ENCODE measurements at places on chromosomes 16 and 17.

DNA sequence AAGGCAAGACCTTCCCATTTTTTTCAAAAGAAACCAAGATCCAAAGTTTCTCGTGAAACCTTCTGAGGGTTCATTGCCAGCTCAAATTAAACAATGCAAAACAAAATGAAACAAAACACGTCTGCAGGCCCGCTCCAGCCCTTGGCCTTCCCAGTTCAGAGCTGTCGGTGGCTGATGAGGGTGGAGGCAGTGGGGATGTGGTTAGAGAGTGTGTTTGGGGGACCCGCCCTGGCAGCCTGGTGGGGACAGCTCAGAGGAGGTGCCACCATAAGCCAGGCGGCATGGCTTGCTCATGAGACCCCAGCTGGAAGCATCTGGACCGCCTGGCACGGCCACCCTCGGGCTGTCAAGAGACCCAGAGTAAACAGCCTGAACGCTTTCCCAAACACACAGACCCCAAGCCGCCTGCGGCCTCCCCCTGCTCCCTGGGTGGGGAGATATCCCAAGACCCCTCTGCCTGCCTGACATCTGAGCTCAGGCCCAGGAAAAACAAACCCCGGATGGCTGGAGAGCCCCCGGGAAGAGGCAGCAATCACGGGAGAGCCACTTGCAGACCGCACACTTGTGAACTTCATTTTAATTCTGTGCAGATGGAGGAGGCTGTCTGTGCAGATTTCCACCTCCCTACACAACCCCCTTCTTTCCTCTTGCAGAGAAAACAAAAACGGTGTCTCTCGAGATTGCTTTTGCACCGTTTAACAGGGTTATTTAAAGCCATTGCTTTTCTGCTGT, 35.4 kb upstream of the LITAF start:
- peak; percentile 57 for DNase-seq

- DNase-seq, result no peak
These were observed 137.0 kb upstream of the SOX9 start for GRCh38 chr17:71983828-71984227.

DNA sequence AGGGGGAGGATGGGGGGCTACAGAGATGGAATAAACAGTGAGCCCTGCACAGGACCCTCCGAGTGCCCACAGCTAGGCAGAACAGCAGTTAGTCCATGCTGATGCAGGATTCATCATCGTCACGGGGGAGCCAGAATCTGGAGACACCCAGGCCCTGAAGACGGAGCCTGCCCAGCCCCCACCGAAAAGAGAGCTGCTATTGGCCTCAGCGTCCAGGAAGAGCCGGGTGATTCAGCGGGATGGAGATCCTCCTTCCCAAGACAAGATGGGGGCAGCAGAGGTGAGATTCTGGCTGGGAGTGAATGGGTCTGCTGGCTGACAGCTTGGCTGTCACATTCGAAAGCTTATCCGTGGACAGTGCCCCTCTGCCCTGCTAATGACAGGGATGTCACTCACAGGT, 133.6 kb upstream of the CRHR1 start:
- no peak for DNase-seq

DNA sequence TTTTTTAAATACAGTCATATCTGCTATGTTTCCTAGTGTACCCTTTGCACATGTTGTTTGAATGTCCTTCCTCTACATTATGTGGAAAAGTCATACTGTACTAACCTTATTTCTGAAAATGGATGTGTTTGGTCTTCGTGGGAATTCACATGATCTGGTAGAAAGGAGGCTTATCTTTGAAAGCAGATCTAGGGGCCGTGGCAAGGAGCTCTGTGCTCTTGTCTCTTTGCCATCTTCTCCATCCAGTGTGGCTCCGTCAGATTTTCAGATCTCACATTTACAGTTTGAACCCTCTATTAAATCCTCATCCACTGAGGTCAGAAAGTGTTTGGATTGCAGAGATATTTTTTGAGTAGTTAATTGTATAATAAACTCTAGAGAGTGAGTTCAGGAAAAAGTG, 32.9 kb downstream of the MAP2K4 start:
- DNase-seq, result no peak

DNA sequence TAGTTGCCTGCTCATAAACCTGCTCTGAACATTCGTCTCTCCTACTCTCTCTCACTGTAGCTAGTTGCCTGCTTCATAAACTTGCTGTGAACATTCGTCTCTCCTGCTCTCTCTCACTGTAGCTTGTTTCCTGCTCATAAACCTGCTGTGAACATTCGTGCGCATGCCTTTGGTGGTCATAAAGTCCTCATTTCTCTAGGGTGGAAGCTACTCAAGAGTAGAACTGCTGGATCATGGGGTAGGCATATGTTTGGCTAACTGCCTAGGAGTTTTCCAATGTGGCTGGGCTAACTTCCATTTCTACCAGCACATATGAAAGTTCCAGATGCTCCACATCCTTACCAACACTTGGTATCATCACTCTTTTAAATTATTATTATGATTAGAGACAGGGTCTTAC, 174.6 kb upstream of the RPH3AL start:
- DNase-seq, result no peak

- DNase-seq, result peak; percentile 39
These were observed 61.6 kb downstream of the MRTFB start for GRCh38 chr16:14132696-14133048.

DNA sequence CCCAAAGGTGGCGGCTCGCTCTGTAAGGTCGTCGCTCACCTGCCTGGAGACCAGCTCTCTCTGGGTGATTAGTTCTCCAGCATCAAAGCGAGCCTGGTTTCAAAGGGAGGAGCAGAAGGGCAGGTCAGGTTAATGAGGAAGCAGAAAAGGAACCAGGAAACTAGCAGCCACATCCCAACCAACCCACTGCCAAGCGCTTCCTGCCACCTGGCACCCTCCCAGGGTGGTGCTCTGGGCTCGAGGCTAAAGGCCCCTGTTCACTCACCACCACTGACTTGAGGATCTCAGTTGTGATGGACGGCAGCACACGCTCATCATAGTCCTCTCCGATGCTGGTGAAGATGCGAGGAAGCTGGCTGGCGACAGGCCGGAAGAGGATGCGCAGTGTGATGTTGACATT, 5.6 kb downstream of the PHB1 start:
- DNase-seq, result no peak

GRCh38 chr17:76326306-76326705, 18.2 kb upstream of the QRICH2 start:
- no peak for DNase-seq

DNA sequence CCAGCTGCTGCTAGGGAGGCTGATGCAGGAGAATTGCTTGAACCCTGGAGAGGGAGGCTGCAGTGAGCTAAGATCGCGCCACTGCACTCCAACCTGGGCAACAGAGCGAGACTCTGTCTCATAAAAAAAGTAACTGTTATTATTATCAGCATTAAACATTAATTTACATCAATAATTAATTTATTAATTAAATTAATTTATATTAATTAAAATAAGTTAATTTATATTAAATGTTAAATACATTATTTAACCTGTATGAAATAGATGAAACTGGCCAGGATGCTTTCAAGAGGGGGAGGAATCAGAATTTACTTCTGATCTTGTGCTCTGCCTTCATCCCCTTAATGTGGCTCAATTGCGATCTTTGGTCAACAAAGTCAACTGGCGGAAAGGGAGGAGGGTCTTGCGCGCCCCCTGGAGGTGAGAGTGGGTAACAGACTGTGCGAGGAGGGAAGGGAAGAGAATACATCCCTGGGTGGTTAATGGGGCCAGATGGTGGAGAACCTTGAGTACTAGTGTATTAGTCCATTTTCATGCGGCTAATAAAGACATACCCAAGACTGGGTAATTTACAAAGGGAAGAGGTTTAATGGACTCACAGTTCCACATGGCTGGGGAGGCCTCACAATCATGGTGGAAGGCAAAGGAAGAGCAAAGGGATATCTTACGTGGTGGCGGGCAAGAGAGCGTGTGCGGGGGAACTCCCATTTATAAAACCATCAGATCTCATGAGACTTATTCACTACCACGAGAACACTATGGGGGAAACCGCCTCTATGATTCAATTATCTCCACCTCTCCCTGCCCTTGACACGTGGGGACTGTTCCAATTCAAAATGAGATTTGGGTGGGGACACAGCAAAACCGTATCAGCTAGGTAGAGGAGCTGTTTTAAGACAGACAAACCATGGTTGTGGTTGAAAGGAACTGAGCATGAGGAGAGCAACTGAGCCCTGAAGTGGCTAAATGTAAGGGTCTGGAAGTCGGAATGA, 15.7 kb upstream of the CPPED1 start:
- peak; percentile 79 for DNase-seq

DNA sequence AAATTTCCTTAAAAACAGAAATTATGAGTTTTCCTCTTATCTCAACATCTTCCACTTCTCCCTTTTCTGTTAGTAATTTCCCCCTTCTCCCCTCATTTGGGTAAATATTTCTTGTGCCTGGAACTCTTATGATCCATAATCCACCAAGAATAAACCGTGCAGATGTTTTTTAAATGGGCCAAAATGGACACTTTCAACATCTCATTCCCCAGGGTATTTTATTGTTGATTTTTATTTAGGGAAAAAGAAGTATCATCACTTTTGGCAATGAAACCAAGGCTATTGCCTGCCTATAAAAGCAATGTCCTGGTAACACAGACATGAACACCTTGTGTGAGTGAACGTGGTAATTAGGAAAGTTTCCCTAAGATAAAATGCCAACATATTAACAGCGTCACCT, 54.6 kb downstream of the IRX6 start:
- no peak for DNase-seq

- no peak for DNase-seq
These were observed 9.2 kb upstream of the ZNF652 start for GRCh38 chr17:49370971-49371834.

GRCh38 chr16:73037845-73038570, 9.9 kb downstream of the ZFHX3 start:
- DNase-seq, result no peak

GRCh38 chr16:7449306-7449705, 116.7 kb downstream of the RBFOX1 start:
- DNase-seq, result no peak

- DNase-seq, result no peak
These were observed 823 bp upstream of the ZNF469 start for GRCh38 chr16:88381820-88382451.

DNA sequence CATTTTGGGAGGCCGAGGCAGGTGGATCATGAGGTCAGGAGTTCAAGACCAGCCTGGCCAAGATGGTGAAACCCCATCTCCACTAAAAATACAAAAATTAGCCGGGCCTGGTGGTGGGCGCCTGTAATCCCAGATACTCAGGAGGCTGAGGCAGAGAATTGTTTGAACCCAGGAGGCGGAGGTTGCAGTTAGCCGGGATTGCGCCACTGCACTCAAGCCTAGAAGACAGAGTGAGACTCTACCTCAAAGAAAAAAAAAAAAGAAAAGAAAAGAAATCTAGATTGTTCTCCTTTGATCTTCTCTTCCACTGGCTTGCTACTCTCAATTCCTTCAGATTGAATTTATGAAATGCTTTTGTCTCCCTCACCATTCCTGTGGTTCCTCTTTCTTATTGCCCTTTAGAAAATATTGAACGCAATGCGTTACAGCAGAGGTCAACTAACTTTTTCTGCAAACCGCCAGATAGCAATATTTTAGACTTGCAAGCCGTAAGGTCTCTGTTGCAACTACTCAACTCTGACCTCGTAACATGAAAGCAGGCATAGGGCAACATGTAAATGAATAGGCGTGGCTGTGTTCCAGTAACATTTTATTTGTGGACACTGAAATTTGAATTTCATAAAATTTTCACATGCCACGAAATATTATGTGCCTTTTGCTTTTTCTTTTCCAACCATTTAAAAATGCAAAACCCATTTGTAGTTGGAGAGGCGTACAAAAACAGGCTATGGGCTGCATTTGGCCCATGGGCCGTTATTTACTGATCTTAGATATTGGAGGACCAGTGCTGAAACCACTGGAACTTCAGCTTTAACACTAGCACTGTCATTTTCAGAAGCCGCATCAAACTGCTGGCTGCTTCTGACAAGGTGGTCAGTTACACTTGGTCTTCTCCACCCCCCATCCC, 24.8 kb downstream of the PITPNC1 start:
- no peak for DNase-seq

DNA sequence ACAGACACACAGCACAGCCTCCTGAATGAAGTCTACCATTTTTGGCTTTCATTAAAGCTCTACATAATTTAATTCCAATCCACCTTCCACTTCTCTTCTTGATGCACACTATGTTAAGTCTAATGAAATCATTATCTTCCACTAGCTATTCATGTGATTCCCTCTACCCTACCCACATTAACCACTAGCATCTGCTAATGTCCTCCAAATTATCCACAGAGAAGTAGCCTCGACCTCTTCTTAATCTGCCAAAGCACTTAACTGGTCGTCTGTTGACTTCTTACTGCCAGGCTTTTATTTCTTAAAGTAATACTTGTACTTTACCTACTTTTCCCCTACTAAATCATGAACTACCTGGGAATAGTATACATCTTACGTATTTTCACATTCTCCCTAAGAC, 91.8 kb downstream of the NCOR1 start:
- DNase-seq, result no peak

DNA sequence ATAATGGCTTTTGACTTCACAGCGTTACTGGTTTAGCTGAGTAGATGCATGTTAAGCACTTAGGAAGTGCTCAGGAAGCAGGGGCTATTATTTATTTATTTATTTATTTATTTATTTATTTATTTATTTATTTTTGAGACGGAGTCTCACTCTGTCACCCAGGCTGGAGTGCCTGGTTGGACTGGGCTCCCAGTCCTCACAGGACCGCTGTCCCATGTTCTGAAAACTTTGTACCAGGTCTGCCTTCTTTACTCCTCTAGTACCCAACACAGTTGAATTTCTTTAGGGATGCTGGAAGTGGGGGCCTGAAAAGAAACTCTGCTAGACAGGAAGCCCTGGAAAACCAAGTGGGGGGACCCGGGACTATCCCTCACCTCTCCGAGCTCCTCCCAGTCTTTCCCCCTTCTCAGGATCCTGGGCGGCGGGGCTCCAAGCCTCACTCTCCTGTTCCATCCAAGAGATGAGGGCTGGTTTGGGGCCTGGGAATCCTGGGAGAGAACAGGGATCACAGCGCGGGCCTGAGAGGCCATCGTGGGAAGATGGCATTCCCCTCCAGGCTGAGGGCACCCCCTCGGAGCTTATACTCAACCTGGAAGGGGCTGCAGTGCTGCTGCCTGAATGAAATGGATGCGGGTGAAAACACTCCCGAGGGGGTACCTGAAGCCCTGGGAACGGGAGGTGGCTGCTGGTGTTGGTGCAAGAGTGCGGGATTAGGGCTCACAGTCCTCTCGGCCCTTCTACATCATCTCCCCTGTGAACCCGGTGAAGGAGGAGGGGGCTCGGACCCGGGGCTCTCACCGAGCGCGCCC, 674 bp downstream of the ZNF688 start:
- no peak for DNase-seq

DNA sequence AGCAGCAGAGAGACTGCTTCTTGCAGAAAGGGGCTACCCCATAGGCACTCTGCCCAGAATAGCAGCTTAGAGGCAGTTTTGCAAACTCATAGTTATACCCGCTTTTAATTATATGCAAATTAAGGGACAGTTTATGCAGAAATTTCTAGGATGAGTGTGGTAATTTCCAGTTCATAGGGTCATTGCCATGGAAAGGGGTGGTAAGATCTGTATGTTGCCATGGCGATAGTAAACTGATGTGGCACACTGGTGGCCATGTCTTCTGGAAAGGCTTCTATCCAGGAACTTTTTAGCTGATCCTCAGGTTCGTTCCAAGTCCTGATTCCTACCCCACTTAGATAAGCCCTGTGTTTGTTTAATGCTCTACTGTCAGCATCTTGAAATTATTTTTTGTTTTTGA, 6.2 kb downstream of the STXBP4 start:
- no peak for DNase-seq

GRCh38 chr16:50315346-50315997, 49.1 kb downstream of the ADCY7 start:
- DNase-seq, result no peak
